ENCODE measurements at places on chromosomes 16 and 17.

DNA sequence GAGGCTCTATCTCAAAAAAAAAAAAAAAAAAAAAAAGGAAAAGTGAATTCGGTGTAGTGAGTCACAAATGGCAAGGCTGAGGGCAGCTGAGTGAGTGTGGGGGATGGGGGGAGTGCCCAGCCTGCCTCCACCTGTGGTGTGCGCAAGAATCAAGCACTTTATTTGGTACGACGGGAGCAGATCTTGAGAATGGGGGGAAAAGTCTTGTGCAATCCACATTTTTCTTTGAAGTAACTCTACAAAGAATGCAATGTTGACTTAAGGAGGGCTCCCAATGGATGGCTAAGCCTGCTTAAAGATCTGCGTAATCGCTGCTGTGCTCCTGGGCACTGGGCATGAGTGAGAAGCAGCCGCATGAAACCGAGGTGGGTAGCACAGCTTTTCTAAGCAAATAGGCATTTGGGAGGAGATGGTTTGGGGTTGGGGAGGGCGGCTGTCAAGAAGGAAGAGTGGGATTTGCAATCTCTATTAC lies 28.2 kb downstream of the ATP2C2 start:
- DNase-seq: no peak

DNA sequence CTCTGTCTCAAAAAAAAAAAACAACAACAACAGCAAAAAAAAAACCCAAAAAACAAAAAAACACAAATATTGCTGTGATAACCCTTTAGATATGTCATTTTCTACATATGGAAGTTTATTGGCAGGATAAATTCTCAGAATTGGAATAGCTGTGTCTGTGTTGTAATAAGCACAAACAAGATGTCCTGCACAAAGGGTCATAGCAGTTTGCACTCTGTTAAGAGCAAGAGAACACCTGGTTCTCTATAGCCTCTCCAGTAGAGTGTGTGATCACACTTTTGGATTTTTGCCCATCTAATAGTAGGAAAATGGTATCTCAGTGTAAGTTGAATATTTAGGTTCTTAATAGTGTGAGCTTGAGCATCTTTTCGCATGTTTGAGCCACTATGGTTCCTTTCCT lies 60.4 kb downstream of the USP43 start:
- DNase-seq: no peak

DNA sequence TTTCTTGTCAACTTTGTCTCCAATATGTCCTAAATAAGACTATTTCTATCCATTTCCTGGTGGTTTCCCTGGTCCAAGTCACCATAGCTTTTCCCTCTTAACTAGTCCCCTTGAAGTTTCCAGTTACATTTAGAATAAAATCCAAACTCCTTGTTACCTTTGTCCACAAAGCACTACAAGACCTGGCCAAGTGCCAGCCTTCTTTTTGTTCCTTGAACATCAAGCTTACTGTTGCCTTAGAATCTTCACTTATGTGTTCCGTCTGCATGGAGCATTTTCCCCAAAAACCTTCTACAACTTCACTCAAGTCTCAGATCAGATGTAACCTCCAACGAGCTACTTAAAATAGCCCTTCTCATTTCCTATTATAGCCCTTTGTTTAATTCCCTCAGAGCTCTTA lies 101.4 kb downstream of the ITFG1 start:
- DNase-seq: no peak

DNA sequence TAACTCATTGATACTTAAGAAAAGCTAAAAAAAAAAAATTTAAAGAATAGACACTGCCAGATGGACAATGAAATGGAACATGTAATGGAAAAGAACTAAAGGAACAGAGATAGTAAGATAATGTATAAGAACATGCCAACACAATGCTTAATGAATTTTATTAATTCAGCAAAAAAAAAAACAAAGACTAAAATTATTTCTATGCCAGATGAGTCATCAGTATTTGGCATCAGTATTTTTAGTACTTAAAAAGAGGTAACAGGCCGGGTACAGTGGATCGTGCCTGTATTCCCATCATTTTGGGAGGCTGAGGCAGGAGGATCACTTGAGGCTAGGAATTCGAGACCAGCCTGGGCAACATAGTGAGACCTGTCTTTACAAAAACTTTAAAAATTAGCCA lies 168.5 kb downstream of the CYB561 start:
- DNase-seq: no peak

GRCh38 chr16:22621586-22622155 lies 111.0 kb downstream of the NPIPB5 start:
- no peak for DNase-seq

GRCh38 chr17:32482568-32483320 lies 4.0 kb upstream of the CDK5R1 start:
- no peak for DNase-seq
